GM23338 (cell line): ENCODE measurements at places on chromosomes 11 and 22. TPM values are rescaled to one million over a fixed set of nuclear protein-coding genes. Genes with fewer than 3 reads are reported as not detected.

DNA sequence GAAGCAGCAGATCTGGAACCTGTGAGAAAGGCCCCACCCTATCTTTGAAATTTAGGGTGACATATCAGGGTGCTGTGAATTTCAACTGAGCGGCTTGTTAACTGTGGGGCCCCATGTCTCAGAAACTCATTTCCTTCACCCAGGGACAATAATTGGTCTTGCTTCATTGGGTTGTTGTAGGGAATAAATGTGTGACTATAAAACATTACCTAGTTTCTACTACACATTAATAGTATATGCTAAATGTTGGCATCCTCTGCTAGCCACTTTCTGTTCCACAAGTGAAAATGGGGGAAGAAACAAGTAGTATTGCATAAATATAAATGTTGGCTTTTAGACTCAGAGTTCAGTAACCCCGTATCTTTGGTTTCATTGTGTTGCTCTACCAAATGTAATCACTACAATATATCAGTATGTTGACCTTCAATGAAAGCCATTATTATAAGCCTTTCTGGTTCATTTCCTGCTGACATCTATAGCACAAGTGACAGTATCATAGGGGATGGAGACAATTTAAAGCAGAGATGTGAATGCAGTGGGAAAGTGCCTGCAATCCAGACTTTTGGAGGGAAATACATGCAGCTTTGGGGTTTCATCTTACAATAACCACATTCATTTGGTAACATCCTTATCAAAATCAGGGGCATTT, 905.5 kb upstream of the RAG2 start:
- DNase-seq: no peak

DNA sequence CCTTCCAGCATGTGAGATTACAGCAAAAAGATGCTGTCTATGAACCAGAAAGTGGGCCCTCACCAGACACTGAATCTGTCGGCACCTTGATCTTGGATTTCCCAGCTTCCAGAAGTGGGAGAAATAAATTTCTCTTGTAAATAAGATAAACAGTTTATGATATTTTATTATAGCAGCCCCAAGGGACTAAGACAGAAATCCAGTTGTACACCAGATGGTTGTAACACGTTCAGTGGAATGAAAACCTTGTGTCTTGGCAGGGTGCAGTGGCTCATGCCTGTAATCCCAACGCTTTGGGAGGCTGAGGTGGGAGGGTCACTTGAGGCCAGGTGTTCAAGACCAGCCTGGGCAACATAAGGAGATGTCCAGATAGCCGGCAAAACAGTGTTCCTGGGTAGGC, 61.8 kb downstream of the MCHR1 start:
- DNase-seq: no peak

GRCh38 chr22:20429254-20430100, 8.1 kb downstream of the SCARF2 start:
- peak; percentile 91 for DNase-seq

Gene INS
- total RNA-seq: not detected in 2 replicates

Gene SLC6A5
- not detected in 2 replicates for total RNA-seq

GRCh38 chr11:36150986-36151385, 138.2 kb downstream of the COMMD9 start:
- DNase-seq: no peak

- DNase-seq: peak; percentile 62
Measured at GRCh38 chr11:133058501-133058900, 473.8 kb downstream of the OPCML start.

DNA sequence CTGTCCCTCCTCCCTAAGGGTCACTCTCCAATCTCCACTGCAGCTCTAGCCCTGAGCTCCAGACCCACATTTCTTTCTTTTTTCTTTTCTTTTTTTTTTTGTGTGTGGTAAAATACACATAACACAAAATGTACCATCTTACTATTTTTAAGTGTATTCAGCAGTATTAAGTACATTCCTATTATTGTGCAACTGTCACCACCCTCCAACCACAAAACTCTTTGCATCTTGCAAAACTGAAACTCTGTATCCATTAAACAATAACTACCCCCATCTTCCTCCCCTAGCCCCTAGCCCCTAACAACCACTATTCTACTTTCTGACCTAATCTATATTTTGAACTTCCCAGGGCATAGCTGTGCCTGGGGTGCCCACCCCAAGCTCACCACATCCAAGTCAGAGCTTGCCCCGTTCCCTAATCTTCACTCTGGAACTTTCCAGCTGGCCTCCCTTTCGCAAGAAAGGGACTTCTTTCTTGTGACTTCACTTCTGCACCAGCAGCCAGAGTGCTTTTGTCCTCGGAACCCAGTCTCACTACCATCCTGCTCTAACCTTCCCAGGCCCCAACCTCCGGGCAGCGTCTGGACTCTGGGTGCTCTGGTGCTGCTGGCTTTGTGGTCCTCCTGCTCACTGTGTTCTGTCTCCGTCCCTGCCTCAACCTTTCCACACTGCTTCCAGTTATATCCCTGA, 30.7 kb downstream of the PARVG start:
- DNase-seq: no peak

GRCh38 chr11:69351460-69351859, 57.5 kb downstream of the MYEOV start:
- DNase-seq: no peak

- no peak for DNase-seq
Measured at GRCh38 chr11:34252651-34253050, 105.2 kb downstream of the ABTB2 start.

- DNase-seq: no peak
Measured at GRCh38 chr11:78748918-78749690, 174.4 kb upstream of the NARS2 start.

Gene TRPC6
- 0.47 and 4.4 TPM in 2 replicates for total RNA-seq

DNA sequence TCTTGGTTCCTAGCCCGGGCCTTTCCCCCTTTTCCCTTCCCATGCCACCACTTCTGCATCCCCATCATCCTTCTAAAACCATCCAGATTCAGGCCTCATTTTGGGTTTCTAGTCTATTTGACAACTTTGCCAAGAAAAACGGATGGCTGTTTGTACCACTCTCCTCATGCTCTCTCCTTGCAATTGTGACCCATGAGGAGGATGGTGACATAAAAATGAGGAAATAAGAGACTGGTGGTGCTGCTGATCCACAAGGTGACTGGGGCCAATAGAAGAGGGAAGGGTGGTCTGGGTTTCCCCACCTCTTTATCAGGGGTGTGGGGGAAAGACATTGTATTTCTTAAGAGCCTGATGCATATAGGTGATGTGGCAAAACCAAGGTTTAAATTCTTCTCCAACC, 1.0 kb downstream of the MS4A4A start:
- no peak for DNase-seq

- DNase-seq: no peak
Measured at GRCh38 chr22:46881373-46882118, 119.1 kb downstream of the TBC1D22A start.

DNA sequence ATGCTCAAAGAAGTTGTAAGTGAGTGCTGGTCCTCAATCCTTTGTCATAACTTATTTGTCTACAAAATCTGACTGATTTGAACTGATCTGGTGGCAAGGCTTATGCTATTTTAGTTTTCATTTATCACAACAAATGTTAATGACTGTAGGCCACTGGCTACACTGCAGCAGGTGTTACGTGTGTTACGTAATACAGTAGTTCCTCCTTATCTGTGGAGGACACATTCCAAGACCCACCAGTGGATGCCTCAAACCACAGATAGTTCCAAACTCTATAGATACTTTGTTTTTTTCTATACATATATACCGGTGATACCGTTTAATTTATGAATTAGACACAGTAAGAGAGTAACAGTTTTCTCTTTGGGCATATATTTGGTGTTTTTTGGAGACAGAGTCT, 7.0 kb downstream of the MADD start:
- no peak for DNase-seq

DNA sequence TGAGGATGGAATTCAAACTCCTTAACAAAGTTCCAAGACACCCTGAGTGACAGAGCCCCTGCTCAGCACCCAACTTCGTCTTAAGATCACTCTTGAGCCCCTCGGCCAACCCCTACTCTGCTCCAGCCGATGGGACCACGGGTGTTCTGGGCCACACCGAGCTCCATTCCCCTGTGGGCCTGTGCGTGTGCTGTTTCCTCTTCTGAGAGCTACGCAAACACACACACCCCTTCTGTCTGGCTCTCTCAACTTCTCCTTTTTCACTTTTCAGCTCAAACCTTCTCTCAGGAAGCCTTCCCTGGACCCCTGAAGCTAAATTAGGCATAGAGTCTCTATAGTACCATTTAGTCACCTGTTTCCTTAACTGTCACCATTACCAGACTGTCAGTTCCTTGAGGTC, 37.5 kb upstream of the NNMT start:
- DNase-seq: no peak

Gene TEX54
- total RNA-seq: not detected in 2 replicates

GRCh38 chr11:112864672-112865071, 96.5 kb upstream of the NCAM1 start:
- no peak for DNase-seq

GRCh38 chr11:121459413-121460017, 6.7 kb upstream of the SORL1-AS1 start:
- no peak for DNase-seq

Gene SMTNL1
- 0.31 TPM in 1 of 2 replicates, not detected in the other for total RNA-seq

- no peak for DNase-seq
Measured at GRCh38 chr11:14309425-14310192, 49.4 kb downstream of the RRAS2 start.

DNA sequence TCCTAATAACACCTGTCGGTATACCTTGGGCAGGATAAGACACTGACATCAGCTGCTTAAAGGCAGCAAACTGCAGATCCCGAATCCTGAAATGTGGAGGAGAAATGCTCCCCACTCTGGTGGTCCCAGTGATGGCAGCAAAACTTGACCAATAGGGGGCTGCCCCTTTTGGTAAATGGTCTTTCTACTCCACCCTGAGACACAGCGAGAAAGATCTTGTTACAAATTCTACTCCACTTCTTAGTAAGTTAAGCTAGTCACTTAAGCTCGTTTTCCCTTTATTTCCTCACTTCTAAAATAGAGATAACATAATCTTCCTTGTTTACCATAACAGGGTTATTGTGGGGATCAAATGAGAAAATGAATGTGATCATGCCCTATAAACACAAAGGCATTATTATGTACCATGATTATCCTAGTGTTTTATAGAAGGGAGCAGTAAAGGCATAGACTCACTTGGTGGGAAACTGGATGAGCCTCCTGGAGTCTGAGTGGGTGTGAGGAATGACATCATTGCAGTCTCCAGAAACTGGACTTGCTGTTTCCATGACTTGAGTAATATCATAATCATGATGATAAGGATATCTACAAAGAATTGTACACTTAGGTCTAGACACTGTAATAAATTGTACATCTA, 50.9 kb downstream of the ENDOD1 start:
- no peak for DNase-seq

DNA sequence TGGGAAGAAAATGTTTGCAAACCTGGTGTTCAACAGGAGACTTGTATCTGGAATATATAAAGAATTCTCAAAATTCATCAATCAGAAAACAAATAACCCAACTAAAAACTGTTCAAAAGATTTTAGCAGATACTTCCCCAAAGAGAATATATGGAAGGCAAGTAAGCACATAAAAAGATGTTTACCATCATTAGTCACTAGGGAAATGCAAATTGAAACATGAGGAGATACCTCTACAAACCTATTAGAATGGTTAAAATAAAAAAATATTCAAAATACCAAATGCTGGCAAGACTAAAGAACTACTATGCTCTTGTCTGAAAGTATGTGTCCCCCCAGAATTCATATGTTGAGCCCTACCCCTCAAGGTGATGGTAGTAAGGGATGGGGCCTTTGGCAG, 8.6 kb downstream of the EXPH5 start:
- no peak for DNase-seq

DNA sequence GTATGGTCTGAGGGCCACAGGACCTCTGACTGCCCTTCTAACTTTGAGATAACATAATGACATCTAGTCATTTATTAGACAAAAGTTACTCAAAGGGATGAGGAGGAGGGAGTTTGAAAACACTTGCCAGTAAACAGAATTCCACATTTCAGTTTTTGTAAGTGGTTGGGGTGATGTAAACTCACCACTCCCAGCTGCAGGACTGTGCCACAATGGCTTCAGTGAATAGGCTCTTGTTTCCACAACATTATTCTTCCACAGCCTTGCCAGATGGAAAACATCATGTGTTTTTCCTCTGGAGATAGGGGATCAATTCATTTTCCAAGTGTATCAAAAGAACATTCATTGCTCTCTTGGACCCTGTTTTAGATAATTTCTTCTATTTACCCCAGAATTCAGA, 147.2 kb upstream of the BDNF start:
- DNase-seq: no peak

GRCh38 chr11:2166091-2166851, 5.3 kb upstream of the INS start:
- peak; percentile 79 for DNase-seq

- DNase-seq: peak; percentile 63
Measured at GRCh38 chr11:73343076-73343873, 32.9 kb upstream of the RELT start.

DNA sequence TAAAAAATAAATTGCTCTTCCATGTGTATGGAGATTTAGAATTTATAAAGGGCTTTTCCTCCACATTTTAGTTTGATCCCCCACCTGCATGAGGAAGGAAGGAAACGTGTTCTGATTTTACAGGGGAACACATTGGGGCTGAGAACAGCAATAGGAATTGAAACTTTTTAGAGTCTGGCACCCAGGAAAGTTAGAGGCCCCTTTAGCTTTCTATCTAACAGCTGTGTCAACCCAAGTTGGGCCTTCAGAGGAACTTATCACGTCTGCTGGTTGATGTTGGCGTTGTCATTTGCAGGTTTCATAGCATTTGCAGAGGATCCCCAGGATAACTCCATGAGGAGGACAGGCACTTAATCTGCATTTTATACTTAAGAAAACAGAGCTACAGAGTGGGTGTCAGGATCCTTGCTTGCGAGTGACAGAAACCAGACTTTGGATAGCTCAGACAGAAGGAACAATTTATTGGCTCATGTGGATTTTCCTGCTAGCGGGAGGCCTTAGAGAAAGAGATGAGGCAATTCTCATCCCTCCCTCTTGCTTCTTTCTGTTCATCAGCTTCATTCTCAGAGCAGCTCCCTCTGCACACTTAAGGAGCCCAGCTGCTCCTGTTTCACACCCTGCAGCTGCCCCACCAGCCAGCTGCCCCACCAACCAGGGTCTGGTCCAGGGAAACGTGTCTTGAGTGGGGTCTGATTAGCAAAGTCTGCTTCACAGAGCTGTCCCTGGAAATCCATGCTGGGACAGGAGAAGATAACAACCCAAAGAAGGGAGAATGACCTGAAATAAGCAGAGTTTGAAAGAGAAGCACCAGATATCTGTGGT, 92.5 kb upstream of the OR4B1 start:
- no peak for DNase-seq
